Lung (tissue), 17 donors: ENCODE measurements at places on chromosomes 4 and X. TPM values are rescaled to one million over a fixed set of nuclear protein-coding genes. Genes with fewer than 3 reads are reported as not detected.

DNA sequence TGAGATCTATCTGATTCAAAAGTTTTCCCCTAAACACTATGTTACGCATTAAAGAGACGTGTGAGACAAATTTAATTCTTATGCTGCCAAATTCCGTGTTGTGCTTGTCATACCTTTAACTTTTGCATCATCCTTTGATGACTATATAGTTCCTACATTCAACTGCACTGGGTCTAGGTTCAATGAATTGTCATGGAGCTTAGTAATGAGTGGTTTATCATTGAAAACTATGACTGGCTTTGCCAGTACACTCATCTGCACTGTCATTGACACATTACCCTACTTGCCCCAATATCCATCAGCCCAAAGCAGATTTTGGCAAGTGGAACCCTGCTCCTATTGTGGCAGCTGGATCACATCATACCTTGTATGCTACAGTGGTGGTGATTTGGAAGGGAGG, 882.9 kb upstream of the SLIT2 start:
- H3K4me1 ChIP-seq: no peaks in the 10 kb centered on the region
- DNase-seq: no peak
- no peaks in the 10 kb centered on the region for H3K27me3 ChIP-seq

GRCh38 chr4:119212964-119213606, 572 bp downstream of the USP53 start:
- peak overlapping the region; percentile 95 for H3K4me3 ChIP-seq
- H3K27ac ChIP-seq: peak overlapping the region; percentile 94
- H3K27me3 ChIP-seq: no peaks in the 10 kb centered on the region
- H3K4me1 ChIP-seq: no peaks in the 10 kb centered on the region
- H3K36me3 ChIP-seq: no peaks in the 10 kb centered on the region

DNA sequence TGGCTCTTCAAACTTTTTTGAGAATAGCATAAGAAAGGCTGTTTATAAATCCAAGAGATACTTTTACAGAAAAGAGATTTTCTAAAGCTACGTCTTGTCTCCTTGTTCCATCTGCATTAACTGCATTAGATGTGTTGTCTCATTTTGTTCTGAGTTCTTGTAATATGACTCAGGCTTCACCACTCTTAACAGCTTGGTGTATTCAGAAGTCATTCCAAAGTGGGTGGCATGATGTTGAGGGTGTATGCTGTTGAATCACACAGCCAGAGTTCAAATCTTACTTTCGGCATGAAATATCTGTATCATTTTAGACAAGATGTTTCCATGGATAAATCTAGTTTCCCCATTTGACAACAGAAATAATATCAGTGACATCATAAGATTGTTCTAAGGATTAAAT, 30.1 kb downstream of the SYTL5 start:
- DNase-seq: no peak
- no peaks in the 10 kb centered on the region for H3K36me3 ChIP-seq
- no peaks in the 10 kb centered on the region for H3K27me3 ChIP-seq
- no peak overlapping the region for H3K27ac ChIP-seq
- H3K4me1 ChIP-seq: no peaks in the 10 kb centered on the region

- H3K27ac ChIP-seq: no peak overlapping the region
- no peaks in the 10 kb centered on the region for H3K4me1 ChIP-seq
- DNase-seq: peak; percentile 58
- H3K36me3 ChIP-seq: no peaks in the 10 kb centered on the region
- H3K4me3 ChIP-seq: no peak overlapping the region
Measured at GRCh38 chrX:129622757-129623301, 31.9 kb downstream of the APLN start.

DNA sequence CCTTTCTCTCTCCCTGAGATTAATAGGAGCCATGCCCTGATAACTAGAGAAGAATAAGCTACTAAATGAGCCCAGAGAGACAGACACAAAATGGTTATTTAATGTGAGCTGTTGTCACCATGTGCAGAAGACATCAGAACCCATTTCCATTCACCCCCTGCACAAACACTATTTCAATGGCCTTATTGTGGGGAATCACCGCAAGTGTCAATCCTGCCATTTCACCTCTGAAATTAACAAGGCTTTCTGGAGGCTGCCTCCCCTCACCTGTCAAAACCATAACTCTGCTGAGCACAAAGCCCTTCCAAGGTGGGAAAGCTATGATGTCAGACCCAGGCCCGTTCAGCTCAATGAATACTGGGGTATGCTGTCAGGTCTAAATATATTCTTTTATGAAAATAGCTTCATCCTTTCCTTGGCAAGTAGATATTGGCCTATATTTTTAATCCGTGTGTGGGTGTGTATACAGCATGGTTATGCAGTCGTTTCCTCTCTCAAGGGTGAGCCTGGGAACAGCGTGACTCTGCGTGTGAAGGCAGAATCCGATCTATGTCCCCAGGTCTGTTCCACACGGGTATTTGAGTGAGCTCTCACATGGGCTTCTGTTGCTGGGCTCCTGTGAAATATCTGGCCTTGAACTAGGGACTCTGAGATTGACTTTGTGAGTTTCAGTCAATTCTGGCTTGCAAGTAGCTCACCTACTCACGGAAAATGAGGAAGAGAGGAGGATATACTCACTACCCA, 266.3 kb downstream of the FBXW7 start:
- H3K4me1 ChIP-seq: no peaks in the 10 kb centered on the region
- H3K36me3 ChIP-seq: no peaks in the 10 kb centered on the region

GRCh38 chr4:72366601-72367000, 202.4 kb downstream of the ADAMTS3 start:
- no peak overlapping the region for H3K4me3 ChIP-seq
- H3K27me3 ChIP-seq: no peaks in the 10 kb centered on the region
- DNase-seq: no peak

GRCh38 chr4:93063325-93063724, 759.6 kb downstream of the GRID2 start:
- no peaks in the 10 kb centered on the region for H3K27me3 ChIP-seq
- DNase-seq: no peak
- no peaks in the 10 kb centered on the region for H3K36me3 ChIP-seq
- H3K4me1 ChIP-seq: no peaks in the 10 kb centered on the region
- no peak overlapping the region for H3K27ac ChIP-seq

Gene ZCCHC12
- 1.5 TPM for total RNA-seq

Gene MID1
- total RNA-seq: 25.8 TPM

Gene ZIC3
- total RNA-seq: not detected

Gene RIBC1
- total RNA-seq: 12.7 TPM

Gene COL4A5
- total RNA-seq: 253 TPM

Gene NHS
- 1.9 TPM for total RNA-seq

Gene TLR3
- total RNA-seq: 15.1 TPM

Gene SHISA3
- 2.2 TPM for total RNA-seq

Gene KIAA1210
- 0.20 TPM for total RNA-seq

Gene F9
- 0.12 TPM for total RNA-seq
